Right ventricle myocardium inferior (tissue), 1 donor: ENCODE measurements at places on chromosomes 5 and 9. TPM values are rescaled to one million over a fixed set of nuclear protein-coding genes. Genes with fewer than 3 reads are reported as not detected.

- no peak for DNase-seq
Observed at GRCh38 chr5:24005384-24005783, 498.0 kb downstream of the PRDM9 start.

DNA sequence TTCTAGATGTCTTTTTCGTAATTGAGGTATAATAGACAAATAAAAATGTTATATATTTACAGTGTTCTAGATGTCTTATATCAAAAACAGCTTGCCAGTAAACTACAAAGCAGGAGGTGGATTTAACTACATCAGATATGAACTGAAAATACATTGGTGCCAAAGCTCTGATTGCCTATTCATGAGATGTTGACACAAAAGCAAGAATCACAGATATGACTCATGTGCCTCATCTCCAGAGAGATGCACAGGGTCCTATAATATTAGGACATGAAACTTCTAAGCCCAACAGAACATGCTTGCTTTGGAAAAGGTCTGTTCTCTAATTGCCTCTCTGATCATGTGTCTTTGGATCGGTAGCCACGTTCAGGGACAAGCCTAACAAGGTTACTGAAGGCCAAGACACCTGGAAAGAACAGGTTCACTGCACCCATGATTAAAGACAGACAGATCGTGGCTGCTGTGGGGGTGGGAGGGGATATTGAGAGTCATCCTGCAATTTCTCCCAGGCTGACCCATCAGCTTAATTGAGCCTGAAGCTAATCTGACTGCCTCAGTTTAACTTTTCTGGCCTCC, 16.8 kb downstream of the ABCA1 start:
- no peak for DNase-seq

GRCh38 chr5:163631856-163632255, 126.4 kb downstream of the MAT2B start:
- no peak for DNase-seq

DNA sequence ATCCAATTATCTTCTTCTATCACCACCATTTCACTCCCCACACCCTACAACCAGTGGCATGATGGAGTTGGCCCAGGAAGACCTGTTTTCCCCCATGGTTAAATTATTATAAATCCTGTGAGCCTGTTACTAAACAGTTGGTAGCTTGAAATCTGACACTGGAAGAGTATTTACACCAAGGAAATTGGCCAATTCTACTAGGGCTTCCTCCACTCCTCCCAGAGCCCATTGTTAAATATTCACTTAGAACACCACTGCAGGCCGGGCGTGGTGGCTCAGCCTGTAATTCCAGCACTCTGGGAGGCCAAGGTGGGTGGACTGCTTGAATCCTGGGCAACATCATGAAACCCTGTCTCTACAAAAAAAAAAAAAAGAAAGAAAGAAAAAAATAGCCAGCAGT, 32.4 kb upstream of the CKS2 start:
- DNase-seq: no peak

GRCh38 chr5:175027390-175027789, 303.0 kb downstream of the MSX2 start:
- no peak for DNase-seq

NUTM2F gene
- not detected for total RNA-seq

- no peak for DNase-seq
Observed at GRCh38 chr5:84779186-84779585, 394.5 kb upstream of the EDIL3 start.

ARL14EPL gene
- total RNA-seq: not detected

DNA sequence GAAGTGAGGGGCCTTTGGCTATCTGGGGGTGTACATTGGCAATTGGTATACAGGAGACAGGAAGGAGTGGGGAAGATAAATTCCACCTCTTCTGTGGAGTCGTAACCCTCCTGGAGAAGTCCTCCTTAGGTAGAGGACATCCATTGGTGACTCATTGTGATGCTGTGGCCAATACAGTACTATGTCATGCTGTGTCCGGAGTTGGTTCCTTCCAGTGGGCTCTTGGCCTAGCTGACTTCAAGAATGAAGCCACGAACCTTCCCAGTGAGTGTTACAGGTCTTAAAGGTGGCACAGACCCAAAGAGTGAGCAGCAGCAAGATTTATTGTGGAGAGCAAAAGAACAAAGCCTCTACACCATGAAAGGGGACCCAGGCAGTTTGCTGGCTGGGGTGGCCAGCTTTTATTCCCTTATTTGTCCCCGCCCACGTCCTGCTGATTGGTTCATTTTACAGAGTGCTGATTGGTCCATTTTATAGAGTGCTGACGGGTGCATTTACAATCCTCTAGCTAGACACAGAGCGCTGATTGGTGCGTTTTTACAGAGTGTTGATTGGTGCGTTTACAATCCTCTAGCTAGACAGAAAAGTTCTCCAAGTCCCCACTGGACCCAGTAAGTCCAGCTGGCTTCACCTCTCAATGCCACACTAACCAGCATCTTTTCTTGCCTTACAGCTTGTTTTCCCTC, 37.3 kb upstream of the FBP1 start:
- DNase-seq: no peak

DNA sequence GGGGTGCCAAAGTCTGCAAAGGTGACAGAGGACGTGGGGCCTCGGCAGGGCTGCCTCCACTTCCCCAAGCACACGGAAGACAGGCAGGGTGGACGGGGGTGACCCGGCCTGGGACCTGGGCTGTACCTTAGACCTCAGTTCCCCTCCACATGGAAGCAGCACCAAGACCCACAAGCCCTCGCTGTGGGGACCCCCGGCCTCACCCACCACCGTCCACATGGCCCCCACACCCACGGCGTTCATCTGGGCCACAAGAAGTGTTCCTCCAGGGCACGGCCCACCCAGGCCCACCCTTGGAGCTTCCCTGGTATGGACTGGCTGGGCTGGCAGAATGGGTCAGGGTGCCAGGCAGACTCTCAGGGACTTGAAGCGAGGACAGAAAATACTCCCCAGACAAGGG, 45.8 kb upstream of the NKD2 start:
- no peak for DNase-seq

GRCh38 chr5:54109626-54110330, 200.6 kb downstream of the ARL15 start:
- no peak for DNase-seq

SLCO6A1 gene
- not detected for total RNA-seq

DNA sequence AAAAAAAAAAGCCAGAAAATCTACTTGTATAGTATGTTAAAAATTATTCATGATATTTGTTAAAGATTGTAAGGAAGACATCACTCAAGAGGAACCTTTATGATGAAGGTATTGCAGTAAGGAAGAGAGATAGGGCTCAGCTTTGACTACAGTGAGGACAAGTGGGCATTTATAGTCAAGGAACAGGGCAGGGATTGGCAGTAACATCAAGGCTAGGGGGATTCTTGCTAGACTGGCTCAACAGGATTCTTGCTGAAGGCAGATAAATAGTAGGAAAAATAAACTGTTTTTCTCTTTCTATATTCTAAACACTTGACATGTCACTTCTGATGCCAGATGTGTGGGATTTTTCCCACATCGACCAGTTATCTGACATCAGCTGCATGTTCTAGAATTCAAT, 96.7 kb downstream of the ITGA1 start:
- no peak for DNase-seq

DNA sequence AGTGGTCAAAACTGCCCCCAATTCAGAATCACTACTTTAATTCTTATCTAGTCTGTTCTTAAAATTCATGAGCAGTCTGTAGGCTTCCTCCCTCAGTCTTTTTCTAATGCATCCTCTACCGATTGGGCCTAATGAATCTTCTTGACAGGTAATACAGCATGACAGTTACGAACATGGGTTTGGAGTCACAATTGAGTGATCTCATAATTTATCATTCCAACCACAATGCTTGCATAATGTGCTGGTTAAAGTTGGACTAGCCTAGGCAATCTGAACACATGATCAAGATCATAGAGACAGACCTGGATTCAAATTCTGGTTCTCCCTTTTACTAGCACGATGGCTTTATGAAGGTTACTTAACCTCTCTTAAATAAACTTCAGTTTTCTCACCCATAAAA, 33.1 kb upstream of the SETD9 start:
- DNase-seq: no peak

DNA sequence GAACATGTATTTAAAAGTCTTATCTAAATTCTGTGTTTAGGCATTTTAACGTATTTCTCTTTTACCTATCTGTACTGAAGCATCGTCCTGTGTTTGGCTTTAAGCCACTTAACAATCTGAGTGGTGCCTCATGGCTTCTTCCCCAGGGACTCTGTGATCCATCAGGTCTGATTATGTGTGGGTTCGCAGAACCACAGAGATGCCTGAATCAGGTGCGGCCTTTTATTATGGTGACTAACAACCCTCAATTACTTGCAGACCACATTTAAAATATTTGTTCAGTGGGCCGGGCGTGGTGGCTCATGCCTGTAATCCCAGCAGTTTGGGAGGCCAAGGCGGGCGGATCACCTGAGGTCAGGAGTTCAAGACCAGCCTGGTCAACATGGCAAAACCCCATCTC, 39.6 kb upstream of the SAP30L start:
- no peak for DNase-seq

SLC6A3 gene
- total RNA-seq: not detected

DNA sequence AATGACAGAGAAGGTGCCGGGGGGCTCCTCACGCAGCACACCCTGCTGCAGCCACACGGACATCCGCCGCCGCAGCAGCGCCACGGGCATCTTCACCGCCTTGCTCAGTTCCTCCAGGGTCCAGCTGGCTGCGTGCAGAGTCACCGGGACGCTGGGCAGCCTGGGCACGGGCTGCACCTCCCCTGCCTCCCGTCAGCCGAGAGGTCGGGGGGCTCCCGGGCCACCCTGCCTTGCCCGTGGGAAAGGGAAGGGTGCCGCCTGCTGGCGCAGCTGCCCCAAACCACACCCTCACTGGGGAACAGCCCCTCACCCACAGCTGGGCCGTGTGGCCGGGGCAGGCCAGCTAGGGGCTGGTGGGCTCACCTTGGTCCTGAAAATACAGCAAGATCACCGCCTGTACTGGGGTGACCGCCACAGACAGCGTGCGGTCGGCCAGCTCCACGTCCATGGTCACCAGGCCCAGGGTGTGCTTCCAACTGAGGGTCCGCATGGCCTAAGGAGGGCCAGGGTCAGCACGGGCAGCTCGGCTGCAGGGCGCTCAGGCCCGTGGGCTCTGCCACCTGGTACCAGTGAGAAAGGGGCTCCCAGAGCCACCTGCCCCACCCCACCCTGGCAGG, 3.6 kb upstream of the TMEM210 start:
- no peak for DNase-seq

DNA sequence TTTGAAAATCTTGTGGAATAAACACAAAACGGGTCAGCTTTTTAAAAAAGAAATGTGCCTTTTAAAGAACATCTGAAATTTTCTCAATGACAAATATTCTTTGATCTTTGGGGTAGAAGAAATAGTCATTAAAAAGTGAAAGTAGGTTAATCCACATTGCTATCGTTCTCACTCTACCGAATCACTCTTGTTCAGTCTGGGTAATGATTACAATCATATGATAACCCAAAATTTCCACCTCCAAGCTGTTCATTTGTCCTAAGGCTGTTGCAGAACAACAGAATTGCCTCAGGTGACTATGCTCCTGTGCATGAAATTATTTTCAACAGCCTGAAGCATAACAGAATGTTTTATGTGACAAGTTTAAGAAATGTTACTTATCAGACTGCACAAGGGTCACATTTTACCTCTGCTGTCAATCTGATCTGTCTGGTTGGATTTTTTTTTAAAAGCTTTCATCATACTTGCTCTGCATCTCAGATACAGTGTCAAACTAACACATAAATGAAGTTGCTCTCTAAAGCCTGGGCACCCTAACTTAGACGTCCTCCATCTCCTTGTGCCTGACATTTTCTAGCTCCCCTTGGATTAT, 227.3 kb downstream of the LURAP1L start:
- DNase-seq: no peak

CCL28 gene
- 0.81 TPM for total RNA-seq

- DNase-seq: no peak
Observed at GRCh38 chr9:72352911-72353388, 12.1 kb downstream of the ZFAND5 start.

DNA sequence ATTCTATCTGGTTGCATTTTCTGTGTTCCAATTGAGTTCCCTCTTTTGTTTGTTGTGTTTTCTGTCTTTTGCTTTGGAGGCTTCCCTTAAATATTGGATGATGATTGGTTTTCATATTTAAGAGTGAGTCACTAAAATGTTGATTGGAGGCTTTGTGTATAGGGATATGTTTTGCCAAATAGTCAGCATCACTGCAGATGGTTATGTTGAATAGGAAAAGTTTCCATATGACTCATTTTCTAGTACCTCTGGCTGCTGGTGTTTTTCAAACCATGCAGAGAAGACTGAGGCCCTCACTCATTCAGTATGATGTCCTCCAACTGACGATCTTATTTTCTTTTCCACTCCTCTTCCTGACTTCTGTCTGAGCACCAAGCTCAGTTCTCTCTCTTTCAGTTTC, 1290.0 kb downstream of the EFNA5 start:
- DNase-seq: no peak

- DNase-seq: no peak
Observed at GRCh38 chr9:130535818-130536521, 43.4 kb upstream of the FUBP3 start.
